ENCODE measurements at places on chromosomes 3 and 15. TPM values are rescaled to one million over a fixed set of nuclear protein-coding genes. Genes with fewer than 3 reads are reported as not detected.

GRCh38 chr3:140007911-140008869 is 73.2 kb downstream of the CLSTN2 start:
- DNase-seq, result no peak

DNA sequence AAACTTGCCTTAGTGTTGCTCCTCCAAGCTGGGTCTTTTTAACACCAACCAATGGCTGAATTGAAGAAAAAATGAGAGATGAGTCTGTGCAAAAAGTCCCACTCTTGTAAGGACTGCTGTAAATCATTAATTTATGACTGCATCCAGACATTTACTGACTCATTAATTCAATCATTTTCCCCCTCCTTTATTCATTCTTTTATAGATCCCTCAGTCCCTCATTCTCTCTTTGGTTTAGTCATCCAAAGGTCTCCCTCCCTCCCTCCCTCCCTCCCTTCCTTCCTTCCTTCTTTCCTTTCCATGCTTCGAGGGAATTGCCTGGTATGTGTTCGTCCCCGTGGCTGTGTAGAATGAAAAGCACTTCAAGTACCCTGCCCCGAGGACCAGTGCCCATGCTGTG is 35.3 kb upstream of the MRPS22 start:
- DNase-seq, result no peak

DNA sequence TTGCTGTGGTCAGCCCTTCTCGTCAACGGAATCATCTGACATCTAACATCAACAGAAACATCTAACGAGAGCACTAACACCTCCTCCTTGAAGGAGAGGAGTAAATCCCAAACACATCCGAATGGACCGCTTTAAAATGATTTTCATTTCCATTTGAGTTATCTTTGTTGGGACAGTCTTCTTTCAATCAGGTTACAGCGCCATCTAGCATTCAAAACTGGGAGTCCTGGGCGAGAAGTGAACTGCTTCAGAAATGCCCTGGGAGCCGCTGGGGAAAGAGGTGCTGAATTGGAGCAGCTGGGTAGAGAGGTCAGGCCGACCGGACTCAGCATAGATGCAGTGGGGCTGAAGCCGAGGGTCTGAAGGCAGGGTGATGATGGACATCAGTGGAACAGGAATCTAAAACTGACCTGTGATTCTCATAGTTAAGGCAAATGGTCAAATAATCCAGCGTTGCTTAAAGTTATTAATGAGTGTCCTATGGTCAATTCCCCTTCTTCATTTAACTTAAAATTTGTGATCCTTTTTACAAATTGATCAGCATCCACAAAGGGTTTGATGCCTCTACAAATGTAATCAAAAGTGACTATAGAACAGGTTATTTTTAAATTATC is 170.0 kb upstream of the NDN start:
- no peak for DNase-seq

GRCh38 chr3:53498806-53499641 is 4.6 kb downstream of the CACNA1D start:
- no peak for DNase-seq

DNA sequence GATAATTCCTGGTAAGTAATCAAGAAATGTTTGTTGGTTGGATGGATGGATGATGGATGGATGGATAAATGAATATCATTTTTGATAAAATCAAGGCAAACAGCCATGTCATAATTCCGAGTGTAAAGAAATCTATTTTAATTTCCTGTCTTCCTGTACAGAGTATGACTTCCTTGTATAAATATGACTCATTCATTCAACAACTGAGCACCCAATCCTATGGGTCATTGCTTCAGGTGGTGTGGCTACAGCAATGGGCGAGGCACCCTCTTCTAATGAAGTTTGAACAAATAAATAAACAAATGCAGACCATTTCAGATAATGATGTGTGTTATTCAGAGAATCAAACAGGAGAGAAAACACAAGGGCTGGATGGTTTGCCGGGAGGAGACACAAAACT is 198.7 kb downstream of the TNIK start:
- peak; percentile 45 for DNase-seq

DNA sequence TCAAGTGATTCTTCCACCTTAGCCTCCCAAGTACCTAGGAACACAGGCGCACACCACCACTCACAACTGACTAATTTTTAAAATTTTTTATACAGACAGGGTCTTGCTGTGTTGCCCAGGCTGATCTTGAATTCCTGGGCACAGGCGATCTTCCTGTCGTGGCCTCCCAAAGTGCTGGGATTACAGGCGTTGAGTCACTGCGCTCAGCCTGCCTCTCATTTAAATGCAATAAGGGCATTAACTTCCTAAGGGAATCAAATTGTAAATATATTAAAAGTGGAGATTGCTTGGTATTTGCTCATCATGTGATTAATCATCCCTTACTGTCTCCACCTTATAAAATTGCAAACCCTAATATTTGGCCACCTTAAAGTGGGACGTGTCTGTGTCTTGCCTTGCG is 65.2 kb downstream of the PGPEP1L start:
- DNase-seq, result no peak

SYNM gene
- 2.4 TPM for total RNA-seq

WDR93 gene
- total RNA-seq, result 1.8 TPM

ZNF662 gene
- 9.2 TPM for total RNA-seq
